ENCODE measurements at places on chromosomes 4 and X.

GRCh38 chr4:153594210-153594609 lies 89.9 kb upstream of the TLR2 start:
- no peak for DNase-seq

GRCh38 chrX:108304210-108304609 lies 134.0 kb downstream of the COL4A6 start:
- DNase-seq: no peak

- no peak for DNase-seq
These were observed 54.5 kb upstream of the BCOR start for GRCh38 chrX:40152173-40152711.

- DNase-seq: no peak
These were observed 19.8 kb downstream of the ATP8A1 start for GRCh38 chr4:42637104-42637503.

DNA sequence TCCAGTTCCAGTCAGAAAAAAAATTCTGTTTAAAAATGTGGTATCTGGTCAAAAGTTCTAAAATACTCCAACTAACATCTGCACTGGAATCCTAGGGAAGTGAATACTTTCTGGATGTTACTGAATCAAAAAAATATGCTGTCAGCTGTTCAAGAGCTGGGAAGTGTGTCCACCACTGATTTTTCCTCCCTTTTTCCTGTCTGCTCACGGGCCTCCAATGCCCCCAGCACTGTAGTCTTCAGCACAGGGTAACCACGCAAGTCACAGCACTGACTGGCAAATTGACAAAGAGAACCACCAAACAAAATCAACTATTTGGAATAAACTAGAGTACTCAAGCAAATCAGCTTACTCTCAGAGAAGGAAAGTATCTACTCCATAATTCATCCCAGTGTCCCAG lies 9.9 kb downstream of the VEGFC start:
- no peak for DNase-seq

DNA sequence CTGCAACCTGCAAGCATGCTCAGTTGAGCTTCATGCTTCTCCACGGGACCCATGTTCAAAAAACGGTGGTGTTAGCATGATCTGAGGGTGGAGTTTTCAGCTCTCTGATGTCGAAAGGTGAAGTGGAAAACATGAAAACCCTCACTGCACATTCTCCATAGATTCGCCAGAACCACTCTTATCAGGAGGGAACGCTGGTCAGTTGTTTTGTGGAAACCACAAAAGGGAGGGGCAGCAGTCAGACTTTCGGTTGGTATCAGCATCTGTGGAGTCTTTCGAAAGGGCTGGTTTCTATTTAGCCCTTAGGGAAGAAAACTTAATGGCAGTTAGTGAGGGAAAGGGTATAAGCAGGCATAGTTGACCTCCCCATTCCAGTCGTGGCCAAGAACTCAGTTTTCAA lies 12.6 kb downstream of the PPA2 start:
- no peak for DNase-seq

GRCh38 chr4:73245955-73246354 lies 12.6 kb downstream of the ANKRD17 start:
- DNase-seq: no peak

DNA sequence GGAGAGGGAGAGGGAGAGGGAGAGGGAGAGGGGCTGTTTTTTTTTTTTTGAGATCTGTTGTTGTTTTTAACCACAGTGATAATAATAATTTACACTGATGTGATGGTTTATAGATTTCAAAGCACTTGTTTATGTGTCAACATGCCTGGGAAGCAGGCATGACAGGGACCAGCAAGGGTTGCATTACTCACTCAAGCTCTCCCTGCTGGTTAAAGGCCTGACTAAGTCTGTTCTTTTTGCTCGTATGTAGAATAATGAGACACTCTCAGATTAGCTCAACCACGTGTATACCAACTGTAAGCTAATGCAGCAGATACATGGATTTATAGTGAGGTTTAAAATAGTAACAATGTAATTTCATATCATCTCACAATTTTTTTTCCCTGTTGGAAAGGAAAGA lies 134.6 kb upstream of the BOD1L1 start:
- no peak for DNase-seq

GRCh38 chrX:36431819-36432218 lies 512.3 kb downstream of the CFAP47 start:
- DNase-seq: no peak

DNA sequence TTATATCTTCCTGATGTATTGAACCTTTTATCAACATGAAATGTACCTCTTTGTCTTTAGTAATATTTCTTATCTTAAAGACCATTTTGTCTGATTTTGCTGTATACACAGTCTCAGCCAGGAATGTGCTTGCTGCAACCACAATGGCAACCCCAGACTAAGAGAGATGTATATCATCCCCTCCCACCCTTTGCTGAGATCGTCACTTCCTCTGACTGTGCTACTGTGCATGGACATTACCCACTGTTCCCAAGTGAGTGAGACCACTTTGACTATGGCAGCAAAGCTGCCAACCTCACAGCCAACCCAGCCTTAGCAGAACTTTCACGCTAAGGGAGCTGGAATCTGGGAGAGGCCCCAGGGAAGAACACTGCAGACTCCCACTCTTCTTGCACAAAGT lies 46.0 kb downstream of the EIF2S3 start:
- DNase-seq: no peak

- no peak for DNase-seq
These were observed 48.6 kb downstream of the CDS1 start for GRCh38 chr4:84631573-84631972.

DNA sequence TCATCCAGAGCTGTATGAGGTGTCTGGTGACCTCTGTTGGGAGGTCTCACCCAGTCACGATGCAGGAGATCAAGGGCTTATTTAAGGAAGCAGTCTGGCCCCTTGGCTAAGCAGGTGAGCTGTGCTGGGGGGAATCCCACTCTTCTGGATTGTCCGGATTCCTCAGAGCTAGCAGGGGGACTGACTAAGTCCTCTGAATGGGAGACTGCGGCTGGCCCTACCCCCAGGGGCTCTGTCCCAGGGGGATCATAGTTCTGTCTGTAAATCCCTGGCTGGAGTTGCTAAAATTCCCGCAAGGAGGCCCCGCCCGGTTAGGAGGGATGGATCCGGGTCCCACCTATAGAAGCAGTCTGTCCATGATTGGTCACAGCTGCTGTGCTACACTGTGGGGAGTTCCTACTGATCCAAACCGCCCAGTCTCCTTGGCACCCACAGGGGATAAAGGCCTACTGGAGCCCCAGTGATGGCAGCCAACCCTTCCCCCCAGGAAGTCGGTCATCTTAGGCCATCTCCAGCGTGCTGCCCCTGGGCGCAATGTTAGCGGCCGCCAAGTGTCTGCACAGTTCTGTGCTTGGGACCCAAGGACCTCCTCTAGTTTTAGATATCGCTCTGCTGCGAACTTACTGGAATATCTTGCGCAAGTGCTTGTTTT lies 118.2 kb upstream of the KLF8 start:
- no peak for DNase-seq

DNA sequence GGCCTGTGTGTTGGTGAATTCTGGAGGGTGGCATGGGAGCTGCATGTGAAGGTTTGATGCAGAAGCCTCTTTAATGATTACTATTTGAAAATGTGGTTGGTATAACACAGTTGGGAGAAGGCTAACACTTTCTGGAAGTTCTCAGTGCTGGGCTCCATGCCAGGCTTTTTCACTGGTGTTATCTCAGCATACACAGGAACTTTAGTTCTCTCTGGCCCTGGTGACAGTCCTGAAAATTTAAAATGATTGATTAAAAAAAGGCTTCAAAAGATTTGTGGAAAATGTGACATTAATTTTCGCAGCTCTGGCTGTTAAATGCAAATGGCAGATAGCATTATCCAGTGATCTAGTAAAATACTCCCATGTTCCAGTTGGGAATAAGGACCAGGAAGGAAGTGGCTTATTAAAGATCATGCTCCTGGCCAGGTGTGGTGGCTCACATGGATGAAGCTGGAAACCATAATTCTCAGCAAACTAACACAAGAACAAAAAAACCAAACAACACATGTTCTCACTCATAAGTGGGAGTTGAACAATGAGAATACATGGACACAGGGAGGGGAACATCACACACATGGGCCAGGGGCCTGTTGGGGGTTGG lies 36.6 kb downstream of the DIPK2B start:
- no peak for DNase-seq

GRCh38 chrX:41734530-41734929 lies 10.5 kb downstream of the GPR82 start:
- no peak for DNase-seq

DNA sequence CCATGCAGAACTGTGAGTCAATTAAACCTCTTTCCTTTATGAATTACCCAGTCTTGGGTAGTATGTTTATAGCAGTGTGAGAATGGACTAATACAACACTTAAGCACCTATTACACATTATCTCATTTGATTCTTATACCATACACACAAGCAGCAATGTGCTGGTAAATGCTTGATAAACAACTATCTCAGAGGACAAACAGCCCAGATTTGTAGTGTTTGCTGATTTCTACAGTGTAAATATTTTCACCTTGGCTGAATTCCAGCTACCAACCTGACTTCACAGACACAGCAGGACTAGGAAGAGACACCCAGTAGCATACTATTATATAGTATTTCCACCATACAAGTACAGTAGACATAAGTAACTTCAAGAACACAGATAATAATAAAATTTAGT lies 406.5 kb upstream of the CNKSR2 start:
- no peak for DNase-seq

DNA sequence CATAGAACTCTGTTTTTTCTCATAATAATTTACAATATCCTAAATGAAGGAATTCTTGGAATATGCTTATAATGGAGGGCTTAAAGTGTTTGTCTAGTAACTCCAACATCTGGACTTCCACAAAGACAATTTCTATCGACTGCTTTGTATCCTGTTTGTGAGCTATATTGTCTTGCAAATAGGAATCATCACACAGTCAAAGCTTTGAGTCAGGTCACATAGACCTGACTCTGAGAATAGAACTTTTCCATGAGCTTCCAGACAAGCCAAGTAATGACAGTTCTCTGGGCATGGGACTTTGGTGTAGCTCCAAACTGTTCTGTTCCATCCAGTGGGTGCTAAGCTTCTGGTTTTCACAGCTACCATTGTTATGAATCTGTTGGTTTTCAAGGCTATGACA lies 75.2 kb upstream of the GALNT7 start:
- DNase-seq: no peak

- no peak for DNase-seq
These were observed 49.2 kb downstream of the GATB start for GRCh38 chr4:151711646-151712045.

- DNase-seq: no peak
These were observed 60.2 kb upstream of the VCX3B start for GRCh38 chrX:8404471-8404870.

GRCh38 chr4:70915036-70915815 lies 13.1 kb downstream of the MOB1B start:
- no peak for DNase-seq

DNA sequence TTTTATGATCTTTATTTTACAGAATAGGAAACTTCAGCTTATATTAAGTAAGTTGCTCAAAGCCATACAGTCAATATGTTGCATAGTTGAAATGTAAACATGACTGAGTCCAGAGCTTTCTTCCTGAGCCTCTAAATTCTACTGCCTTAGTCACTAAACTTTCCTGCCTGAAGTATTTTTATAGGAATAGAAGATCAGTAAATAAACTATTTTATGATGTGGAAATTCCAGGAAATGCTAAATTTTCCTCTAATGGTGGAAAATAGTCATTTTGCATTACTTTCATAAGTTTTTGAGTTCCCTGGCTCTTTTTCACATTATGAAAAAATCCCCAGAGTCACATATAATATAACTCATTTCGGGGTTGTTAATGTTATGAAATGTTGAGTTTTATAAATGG lies 182.8 kb downstream of the BANK1 start:
- DNase-seq: no peak

- no peak for DNase-seq
These were observed 59.8 kb upstream of the PPP1R2C start for GRCh38 chrX:42837747-42838146.

DNA sequence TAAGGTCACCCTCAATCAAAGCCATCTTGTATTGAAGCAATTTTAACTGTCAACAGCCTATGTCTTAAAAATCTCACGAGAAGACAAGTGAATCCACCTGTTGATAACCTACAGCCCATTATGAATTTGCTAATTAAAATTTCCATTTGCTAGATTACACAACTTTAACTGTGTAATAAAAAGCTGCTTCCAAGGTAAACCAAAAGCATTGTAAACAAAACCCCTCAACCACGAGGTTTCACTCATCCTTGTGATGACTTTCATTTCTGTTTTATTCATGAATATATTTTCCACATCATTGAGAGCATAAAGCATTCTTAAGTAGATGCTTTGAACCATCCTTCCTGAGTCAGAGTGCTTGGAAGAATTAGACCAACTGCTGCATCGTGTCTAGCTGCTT lies 217.5 kb upstream of the GYPA start:
- DNase-seq: no peak

DNA sequence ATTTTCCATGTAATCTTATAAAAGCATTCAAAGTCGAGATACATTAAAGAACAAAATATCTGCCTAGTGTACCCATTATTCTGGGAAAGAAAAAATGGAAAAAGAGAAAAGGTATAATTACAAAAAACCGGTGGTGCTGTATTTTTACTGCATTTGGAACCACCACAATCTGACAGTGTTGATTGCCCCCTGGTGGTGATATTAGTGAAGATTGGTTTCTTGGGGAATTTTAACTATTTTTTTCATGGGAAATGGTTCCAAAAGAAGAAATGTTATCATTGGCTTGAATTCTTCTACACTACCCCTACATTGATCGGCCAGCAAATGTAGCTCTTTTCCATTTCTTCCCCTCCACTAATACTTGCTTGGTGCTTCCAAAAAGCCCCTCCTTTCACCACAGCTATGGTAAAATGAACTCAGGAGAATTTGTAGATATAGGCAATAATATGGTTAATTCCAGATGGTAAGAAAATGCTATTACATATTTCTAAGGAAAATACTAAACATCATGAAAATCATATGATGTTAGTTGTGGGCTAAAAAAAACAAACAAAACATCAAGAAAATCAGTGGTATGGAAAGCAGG lies 50.0 kb downstream of the COX18 start:
- peak; percentile 11 for DNase-seq

- no peak for DNase-seq
These were observed 7.0 kb upstream of the AKAP17A start for GRCh38 chrX:1584237-1585011.

DNA sequence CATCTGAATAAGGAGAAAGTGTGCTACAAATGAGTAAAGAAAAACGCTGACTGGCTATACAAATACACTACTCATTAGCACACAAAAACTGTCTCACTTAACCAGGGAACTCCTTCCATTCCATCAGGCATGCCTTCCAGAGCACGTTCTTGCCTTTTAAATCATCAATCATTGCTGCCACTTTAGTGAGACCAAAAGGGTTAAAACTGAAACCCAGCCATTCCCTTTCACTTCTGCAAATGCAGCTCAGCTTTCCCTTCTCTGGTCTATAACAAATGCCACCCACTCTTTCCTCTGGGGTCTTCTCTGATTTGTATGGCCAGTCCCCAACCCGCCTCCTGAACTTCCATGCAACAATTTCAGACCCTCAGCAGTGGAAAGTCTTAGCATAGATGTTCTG lies 231.5 kb downstream of the TRIML1 start:
- no peak for DNase-seq

- no peak for DNase-seq
These were observed 94.1 kb upstream of the MID1 start for GRCh38 chrX:10714531-10714930.

- no peak for DNase-seq
These were observed 103.8 kb downstream of the MAPK10 start for GRCh38 chr4:86256086-86256485.
